ENCODE measurements at places on chromosomes 11 and 22.
A peak's percentile ranks its signal among the peaks of the same experiment; 100 is the strongest.

- DNase-seq: no peak
Measured at GRCh38 chr11:10439351-10439750, 15.7 kb upstream of the AMPD3 start.

DNA sequence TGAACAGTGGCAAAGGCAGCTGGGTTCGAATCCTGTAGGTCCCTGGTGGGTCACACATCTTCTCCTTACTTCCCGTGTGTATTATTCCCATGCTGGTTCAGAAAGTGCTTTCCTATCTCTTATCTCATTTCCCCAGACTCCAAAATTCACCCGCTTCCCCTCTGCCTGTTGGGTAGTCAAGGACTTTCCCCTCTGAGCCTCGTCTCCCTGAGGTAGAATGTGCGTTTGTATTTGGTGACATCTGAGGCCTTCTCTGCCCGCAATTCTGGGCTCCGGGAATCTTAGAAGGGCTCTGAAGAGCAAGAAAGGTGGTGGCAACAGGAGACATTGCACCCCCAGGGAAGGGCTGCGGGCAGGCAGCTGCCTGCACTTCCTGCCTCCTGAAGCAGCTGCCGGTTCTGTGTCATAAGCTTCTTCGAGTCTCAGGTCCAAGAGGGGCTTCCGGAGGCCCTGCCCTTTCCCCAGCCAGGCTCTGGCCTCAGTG is 5.9 kb downstream of the LRRC32 start:
- DNase-seq: no peak

DNA sequence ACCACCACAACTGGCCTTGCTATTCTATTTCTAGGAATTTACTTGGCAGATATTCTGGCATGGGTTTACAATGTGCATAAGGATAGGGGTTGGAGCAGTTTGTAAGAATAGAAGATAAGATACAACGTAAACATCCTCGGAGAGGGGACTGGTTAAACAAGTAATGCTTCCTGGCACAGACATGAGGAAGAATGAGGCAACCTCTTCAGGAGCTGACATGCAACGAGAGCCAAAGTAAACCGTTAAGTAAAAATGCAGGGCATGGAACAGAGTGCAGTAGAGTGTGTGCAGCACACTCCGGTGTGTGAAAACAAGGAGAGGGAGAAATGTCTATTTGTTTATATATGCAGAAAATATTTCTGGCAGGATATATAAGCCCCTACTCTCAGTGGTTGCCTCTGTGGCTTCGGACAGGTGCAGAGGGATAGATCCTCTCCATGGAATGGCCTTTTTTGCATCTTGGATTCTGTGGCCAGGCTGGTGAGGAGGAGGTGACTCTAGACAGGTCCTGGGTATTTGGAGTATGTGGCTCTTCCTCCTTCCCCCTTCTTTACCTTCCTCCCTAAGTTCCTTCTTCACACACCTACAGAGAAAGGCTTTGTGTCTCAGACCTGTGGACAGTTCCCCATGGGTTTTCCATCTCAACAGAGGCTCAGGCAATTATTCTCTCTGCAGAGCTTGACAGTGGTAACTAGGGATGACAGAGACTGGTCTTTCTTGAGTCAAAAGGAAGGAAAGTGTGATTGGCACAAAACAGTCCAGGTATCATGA is 2.5 kb downstream of the RAB36 start:
- DNase-seq: no peak

- DNase-seq: peak; percentile 38
Measured at GRCh38 chr11:105179542-105180278, 40.1 kb upstream of the CARD18 start.

DNA sequence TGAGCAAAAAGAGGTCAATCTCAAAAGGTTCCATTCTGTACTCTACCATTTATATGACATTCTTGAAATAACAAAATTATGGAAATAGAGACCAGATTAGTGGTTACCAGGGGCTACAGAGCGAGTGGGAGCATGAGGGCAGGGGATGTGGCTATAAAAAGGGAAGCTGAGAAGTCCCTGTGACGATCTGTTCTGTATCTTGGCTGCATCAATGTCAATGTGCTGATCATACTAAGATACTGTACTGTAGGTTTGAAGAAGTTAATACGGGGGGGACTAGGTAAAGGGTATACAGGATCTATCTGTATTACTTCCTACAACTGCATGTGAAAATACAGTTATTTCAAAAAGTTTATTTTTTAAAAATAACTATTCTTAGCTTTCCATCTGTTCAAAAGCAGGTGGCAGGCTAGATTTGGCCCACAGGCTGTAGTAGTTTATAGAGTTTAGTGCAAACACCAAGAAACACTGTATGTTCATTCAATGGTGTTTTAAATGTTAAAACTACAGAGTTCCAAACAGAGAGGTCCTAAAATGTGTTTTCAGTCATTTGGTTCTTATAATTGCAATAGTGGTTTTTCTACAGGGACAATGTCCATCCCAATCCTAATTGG is 78.2 kb downstream of the SMCO4 start:
- DNase-seq: no peak

- no peak for DNase-seq
Measured at GRCh38 chr11:21173476-21173875, 504.1 kb downstream of the NELL1 start.

GRCh38 chr22:36399472-36399778 is 11.7 kb upstream of the MYH9 start:
- no peak for DNase-seq

GRCh38 chr11:122978299-122978620 is 3.4 kb downstream of the BSX start:
- no peak for DNase-seq

GRCh38 chr11:5955586-5955985 is 12.7 kb downstream of the OR56A5 start:
- no peak for DNase-seq

GRCh38 chr11:34790620-34791019 is 125.6 kb downstream of the APIP start:
- DNase-seq: no peak

DNA sequence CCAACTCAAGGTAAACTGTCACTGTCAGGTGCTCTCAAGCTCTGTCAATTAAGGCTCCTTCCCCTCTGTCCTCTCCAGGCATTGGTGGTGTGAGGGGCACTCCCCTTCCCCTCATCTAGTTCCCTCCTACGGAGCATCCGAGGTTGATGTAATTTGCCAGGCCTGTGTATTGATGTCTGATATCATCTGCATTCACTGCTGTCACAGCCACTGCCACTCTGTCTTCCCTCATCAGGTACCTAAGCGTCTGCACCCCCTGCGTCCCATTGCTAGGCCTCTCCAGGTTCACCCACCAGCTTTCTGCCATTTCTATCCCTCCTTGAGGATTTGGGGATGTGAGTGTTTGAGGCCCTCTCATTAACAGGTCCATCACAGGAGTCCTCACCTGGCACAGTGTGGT is 50.0 kb upstream of the SYT13 start:
- no peak for DNase-seq

DNA sequence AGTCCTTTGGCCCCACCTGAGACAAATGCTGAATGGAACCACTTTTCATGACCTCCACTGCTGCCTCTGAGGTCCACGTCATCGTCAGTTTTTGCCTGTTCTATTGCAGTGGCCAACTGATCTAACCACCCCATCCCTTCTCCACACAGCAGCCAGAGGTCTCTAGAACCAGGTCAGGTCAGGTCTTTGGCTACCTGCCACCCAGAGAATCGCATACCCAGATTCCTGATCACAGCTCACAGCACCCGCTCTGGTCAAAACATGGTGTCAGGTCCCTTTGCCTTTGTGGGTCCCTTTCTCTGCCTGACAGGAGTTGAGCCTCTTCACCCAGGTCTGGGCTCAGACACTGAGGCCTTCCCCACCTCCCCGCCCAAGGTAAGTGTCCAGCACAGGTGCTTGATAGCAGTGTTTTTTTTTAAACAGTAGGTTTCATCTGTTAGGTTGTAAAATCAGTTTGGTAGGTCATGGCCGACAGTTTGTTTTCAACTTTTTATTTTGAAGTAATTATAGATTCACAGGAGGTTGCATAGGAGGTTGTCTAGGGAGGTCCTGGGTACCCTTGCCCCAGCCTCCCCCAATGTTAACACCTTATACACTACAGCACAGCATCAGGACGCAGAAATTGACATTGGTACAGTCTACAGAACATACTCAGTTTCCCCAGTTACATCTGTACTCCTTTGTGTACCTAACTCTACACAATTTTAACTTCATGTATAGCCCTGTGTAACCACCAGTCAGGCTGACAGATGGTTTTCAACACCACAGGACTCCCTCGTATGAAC is 6.9 kb downstream of the C22orf39 start:
- no peak for DNase-seq

- DNase-seq: no peak
Measured at GRCh38 chr11:115183830-115184229, 320.4 kb downstream of the CADM1 start.

- DNase-seq: no peak
Measured at GRCh38 chr11:91926965-91927364, 297.7 kb upstream of the FAT3 start.

GRCh38 chr22:20554824-20555223 is 47.4 kb downstream of the MED15 start:
- DNase-seq: no peak
